ENCODE measurements at places on chromosomes 12 and 14.

DNA sequence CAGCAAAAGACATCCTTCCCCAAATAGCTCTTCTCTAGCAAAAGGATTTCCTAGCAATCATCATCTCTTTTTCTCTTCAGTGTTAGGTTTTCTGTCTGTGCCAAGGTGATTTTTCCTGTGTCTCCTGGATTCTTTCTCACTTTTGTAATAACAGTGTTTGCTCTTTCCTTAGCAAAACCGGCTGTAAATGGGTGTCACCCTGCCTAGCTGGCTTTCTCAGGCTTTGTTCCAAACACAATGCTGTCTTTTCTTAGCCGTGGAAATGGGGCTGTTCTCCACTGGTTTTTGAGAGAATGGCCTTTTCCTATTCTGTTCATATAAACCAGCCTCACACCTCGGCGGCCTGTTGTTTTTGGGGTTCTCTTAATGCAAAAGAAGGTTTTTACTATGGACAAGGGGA is 21.9 kb downstream of the JDP2 start:
- no peak for DNase-seq

DNA sequence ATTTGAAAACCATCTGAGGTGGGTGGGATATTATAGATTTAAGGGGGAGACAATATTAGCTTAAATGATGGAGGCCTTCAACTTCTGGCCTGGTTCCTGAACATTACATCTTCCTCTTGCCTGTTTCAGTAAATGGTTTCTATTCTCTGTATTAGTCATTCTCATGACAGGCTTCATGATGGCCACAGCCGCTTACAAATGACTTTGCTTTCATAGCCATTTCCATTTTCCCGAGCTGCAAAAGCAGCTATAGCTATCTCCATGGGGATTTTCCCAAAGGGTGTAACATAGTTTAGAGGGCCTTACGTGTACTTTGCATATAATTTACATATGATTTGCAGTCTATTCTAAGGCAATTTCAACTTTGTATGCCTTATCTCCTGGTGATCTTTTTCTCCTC is 121.8 kb downstream of the NRXN3 start:
- DNase-seq = no peak

GRCh38 chr12:41936333-41936732 is 208.3 kb downstream of the GXYLT1 start:
- no peak for DNase-seq

DNA sequence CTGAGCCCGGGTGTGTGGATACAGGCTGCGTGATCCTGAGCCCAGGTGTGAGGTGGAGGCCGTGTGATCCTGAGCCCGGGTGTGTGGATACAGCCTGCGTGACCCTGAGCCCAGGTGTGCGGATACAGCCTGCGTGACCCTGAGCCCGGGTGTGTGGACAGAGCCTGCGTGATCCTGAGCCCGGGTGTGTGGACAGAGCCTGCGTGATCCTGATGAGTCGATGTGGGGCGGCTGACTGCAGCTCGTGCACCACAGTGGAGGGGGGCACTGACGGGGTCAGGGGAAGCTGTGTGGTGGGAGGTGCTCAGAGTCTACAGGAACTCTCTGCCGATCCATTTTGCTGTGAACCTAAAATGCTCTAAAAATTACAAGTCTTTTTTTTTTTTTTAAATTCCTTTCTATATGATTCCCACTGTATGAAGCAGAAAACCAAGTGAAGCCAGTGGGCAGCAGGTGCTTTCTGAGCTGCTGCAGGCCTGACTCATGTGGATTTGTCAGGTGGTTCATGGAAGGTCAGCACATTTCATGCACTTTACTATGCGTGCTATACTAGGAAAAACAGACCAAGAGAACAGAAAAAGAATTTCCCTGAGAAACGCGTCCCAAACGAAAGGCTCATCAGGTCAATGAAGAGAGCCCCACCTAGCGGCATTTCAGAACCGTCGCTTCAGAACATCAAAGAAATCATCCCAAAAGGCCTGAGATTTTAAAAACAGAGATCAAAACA is 19.3 kb downstream of the BRF1 start:
- no peak for DNase-seq

GRCh38 chr12:31804185-31804504 is 75.3 kb upstream of the AMN1 start:
- DNase-seq = no peak

DNA sequence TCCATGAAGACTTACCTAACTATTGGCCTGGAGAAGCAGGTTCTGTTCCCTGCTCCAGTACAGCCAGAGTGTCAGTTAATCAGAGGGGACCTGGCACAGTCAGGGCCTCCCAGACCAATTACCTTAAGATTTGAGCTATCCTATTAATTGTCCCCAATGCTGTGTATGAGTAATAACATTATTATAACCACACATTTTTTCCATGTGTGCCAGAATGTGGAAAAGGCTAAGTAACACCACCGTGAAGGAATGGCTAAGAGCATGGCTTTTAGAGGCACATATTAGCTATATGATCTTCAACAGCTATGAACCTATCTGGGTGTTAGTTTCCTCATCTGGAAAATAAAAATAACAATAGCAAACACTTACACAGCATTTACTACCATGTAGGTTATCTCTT is 111.1 kb upstream of the RAP1B start:
- DNase-seq = no peak

- no peak for DNase-seq
Measured at GRCh38 chr12:4383304-4383865, 3.9 kb upstream of the FGF23 start.

GRCh38 chr14:68395604-68396003 is 397.3 kb downstream of the ZFP36L1 start:
- DNase-seq = no peak

DNA sequence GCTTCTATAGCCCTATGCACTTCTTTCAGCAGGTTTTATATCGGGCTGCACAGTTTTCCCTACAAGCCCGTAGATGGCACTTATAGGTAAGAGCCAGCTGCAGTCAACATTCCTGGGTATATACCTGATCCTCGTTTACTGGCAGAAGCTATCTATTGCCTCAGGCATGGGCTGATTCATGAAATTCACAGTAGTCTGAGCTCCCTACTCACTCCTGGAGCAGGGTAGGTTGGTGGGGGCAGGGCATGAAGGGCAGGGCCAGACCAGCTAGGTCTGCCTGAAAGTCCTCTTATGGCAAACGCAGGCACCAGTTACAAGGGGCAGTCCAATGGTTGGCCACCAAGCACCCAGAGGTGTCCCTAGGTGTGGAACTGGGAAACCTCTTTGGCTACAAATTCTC is 345.8 kb downstream of the RPS29 start:
- DNase-seq = no peak

GRCh38 chr14:77681196-77682157 is 26.3 kb downstream of the ALKBH1 start:
- no peak for DNase-seq

- DNase-seq = no peak
Measured at GRCh38 chr14:60508363-60508706, 611 bp upstream of the SIX6 start.

DNA sequence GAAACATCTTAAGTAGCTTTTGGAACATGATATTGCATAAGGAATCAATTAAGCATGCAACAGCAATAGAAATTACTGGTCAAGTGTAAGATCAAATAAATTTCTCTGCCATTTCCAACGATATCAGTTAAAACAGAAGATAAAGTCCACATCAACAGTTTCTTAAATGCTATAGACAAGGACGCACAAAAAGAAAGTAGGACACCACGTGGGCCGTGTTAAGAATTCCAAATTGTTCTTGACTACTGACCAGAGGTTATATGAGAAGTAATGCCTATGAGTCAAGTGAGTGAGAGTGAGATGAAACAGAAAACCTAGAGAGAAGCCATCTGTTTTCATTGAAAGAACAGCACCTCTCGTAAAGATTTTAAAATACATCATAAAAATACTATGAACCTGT is 318.2 kb downstream of the TMEM117 start:
- no peak for DNase-seq

GRCh38 chr12:8847435-8847834 is 25.0 kb downstream of the A2ML1 start:
- no peak for DNase-seq

- no peak for DNase-seq
Measured at GRCh38 chr14:75602503-75602902, 24.1 kb downstream of the FLVCR2 start.

DNA sequence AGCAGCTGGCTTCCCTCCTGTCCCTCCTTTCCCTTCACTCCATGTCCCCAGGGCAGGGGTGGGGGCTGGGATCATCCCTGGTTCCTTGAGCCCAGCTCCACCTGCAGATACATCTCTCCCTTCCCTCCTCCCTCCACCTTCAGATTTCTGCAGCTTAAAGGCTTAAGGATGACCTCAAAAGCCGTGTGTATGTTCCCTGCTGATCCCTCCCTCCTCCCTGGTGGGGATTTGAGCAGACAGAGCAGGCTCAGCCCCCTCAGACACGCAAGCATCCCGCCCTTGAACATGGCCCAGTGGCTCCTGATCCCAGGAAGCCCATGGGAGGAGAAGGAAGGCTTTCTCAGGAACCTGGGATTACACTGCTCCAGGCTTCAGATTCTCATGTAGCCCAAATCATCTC is 82.9 kb upstream of the RIN3 start:
- DNase-seq = no peak

- no peak for DNase-seq
Measured at GRCh38 chr14:100903134-100903468, 421 bp downstream of the RTL1 start.

GRCh38 chr14:105760691-105761344 is 234.4 kb downstream of the TMEM121 start:
- DNase-seq = no peak

GRCh38 chr14:99207456-99207855 is 64.5 kb downstream of the BCL11B start:
- no peak for DNase-seq

- no peak for DNase-seq
Measured at GRCh38 chr12:87953256-87953860, 75.8 kb downstream of the C12orf50 start.

DNA sequence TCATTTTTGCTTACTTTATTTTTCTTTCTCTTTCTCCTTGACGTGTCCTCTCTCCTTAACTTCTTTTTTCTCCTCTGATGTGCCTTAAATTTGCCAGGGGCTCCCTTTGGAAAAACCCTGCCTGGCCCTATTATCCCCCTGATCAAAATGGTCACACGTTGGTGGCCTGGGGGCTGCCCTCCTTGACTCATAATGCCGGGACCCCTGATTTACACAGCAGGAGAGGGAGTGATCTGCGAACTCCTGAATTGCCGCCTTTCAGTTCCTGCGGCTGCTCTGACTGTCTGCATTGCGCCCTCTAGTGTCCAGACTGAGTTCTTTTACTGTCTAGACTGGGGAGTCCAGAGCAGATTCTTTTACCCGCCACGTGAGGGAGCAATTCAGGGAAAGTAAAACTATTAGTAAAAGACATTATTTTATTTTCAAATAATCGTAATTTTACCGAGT is 44.8 kb upstream of the GZMB start:
- DNase-seq = peak; percentile 46

DNA sequence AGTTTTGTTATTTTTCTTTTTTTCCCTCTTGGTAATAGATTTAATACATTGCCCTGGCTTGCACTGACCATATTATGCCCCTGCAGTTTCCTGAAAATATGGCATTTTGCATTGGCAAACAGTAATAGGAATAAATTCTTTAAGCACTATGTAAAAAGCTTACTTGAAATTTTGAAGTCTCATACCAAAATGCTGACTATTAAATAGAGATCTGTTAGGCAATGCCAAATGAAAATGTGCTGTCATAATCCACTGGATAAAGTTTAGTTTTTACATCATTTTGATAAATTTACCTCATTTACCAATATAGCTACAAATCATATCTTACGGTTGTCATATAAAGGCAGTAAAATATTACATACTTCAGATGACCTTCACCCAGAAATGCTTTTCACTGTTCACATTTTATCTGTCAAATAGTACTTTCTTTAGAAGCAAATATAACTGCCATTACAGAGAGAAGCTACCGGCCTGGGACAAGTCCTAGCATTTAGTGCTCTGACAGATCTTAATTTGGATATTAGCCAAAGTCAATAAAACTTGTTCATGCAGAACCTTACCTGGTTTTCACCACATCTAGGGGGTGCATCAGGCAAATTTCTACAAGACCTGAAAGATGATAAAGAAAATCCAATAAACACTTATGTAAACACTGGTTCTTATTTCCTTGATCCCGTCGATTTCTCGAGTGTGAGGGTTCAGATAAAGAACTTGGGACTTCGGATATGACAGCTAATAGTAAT is 212.9 kb downstream of the PAX9 start:
- DNase-seq = no peak

GRCh38 chr14:43005807-43006206 is 1399.1 kb downstream of the LRFN5 start:
- no peak for DNase-seq

GRCh38 chr12:12721814-12722434 is 4.8 kb downstream of the CDKN1B start:
- no peak for DNase-seq

GRCh38 chr14:51424561-51425251 is 184.7 kb downstream of the TMX1 start:
- DNase-seq = no peak

Data from activated CD4-positive, alpha-beta T cell treated with anti-CD3 and anti-CD28 coated beads, Interleukin-2, amount 50 U/mL, for 24 hours (primary cell).